ENCODE measurements at places on chromosomes 1 and 21. TPM values are rescaled to one million over a fixed set of nuclear protein-coding genes. Genes with fewer than 3 reads are reported as not detected.

PPM1J gene
- 1.4 TPM for total RNA-seq

CELF3 gene
- total RNA-seq = not detected

CREB3L4 gene
- 8.3 TPM for total RNA-seq

IFNLR1 gene
- total RNA-seq = 5.3 TPM

ETNK2 gene
- total RNA-seq = not detected

PROK1 gene
- total RNA-seq = not detected

CACNA1E gene
- total RNA-seq = not detected

HHIPL2 gene
- total RNA-seq = 0.19 TPM

MSH4 gene
- total RNA-seq = 0.33 TPM

SPOCD1 gene
- total RNA-seq = not detected

INSRR gene
- total RNA-seq = 0.68 TPM

GJB3 gene
- total RNA-seq = not detected

LAMB3 gene
- 20.3 TPM for total RNA-seq

OR2M3 gene
- not detected for total RNA-seq

UQCRHL gene
- 1.5 TPM for total RNA-seq

ANGPTL3 gene
- total RNA-seq = not detected

KRTAP19-1 gene
- not detected for total RNA-seq

CLCA1 gene
- total RNA-seq = not detected
